Stromal cell of bone marrow (primary cell): ENCODE measurements at places on chromosomes 4 and X.

DNA sequence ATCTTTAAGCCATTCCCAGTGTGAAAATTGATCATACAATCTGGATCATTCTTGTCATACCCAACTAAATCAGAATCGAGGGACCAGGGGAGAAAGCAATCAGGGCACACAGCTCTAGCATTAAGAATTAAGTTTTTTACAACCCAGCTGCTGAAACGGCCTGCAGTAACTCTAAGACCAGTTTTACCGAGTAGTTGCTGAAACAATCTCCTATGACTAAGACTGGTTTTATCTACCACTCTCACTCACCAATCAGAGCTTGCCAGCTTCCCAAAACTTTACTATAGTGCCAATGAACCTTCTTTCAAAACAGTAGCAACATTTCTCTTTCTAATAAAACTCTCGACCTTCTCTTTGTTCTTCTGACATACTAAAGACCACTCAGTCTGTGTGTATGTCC, 2.8 kb upstream of the SAP30 start:
- no peak for DNase-seq

- DNase-seq: no peak
Observed at GRCh38 chr4:137601934-137602333, 69.6 kb upstream of the PCDH18 start.

- no peak for DNase-seq
Observed at GRCh38 chr4:178599521-178599920, 1157.3 kb upstream of the AGA start.

DNA sequence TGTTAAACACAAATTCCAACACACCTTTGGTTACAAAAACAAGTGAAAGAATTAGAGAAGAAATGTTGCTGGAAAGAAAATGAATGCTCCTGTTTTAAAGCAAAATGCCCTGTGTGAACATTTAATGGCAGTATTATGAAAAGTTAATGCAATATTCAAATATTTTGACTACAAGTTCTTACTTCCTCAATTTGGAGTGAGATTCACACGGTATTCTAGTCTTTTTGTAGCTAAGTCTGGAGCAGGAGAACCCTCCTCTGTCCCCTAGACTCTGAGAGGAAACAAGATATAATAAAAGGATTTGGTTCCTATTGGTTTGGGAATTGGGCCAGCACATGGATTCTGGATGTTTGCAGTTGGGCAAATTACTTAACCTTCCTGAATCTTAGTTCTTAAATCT, 12.7 kb downstream of the MAD2L1 start:
- DNase-seq: no peak

GRCh38 chr4:151439320-151439719, 30.3 kb downstream of the FHIP1A start:
- DNase-seq: no peak

- no peak for DNase-seq
Observed at GRCh38 chr4:145203410-145203809, 23.0 kb upstream of the OTUD4 start.

- no peak for DNase-seq
Observed at GRCh38 chr4:109385260-109385659, 48.4 kb upstream of the SEC24B start.

- no peak for DNase-seq
Observed at GRCh38 chr4:144056800-144057199, 37.6 kb upstream of the GYPB start.

DNA sequence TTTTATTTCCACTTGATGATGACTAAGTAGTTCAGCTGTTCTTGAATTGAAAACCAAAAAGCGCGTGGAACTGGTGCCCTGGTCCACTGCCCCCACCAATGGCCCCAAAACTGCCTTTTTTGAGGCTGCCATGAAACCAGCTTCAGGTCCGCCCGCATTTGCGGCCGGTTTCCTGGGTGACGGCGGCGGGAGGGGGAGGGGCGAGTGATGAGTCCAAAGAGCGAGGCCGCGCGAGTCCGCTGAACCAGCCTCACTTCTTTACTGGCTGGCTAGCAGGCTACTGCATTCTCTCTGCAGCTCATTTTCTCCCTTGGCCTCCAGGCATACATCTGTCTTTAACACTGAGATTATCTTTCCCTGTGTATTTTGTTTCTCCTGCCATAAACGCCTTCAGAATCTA, 72.9 kb upstream of the FABP2 start:
- DNase-seq: no peak

DNA sequence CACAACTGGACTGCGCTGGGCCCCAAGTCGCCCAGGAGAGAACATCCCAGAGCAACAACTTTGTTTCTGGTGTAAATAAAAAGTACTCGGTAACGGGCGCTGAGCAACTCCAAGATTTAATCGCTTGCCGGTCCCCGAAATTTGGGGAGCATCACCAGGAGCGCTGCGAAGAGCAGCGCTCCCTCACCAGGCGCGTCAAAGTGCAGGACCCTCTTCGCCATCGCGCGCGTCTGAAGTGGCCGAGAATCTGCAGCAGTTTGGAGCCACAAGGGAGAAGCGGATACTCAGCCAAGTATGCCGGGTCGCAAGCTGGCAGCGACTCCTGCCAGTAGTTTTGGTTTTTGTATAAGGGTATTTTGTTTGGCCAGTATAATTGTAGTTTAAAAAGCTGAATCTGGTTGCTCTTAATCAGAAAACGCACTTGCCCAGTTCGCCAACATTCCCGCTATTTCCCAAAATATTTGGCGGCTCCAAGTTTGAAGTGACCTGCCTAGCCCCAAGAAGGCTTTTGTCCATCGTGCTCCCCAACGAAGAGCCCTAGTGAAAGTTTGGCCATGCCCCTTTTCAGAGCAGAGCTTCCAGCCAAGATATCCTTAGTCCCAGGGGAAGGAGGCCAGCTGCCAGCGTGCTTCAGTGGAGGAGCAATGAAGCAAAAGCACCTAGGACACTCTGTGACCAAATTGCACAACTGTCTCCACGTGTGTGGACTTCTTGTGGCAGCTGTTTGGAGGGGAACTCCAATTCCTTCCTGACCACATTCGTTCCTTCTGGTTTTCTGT, 557 bp upstream of the KDR start:
- no peak for DNase-seq

- no peak for DNase-seq
Observed at GRCh38 chrX:153723351-153724251, 586 bp downstream of the BCAP31 start.
